ENCODE measurements at places on chromosomes 11 and 22. TPM values are rescaled to one million over a fixed set of nuclear protein-coding genes. Genes with fewer than 3 reads are reported as not detected.

Gene CARD18
- total RNA-seq, result not detected

Gene ENDOD1
- total RNA-seq, result 39.5 TPM

GRCh38 chr11:109320595-109320994 lies 101.4 kb upstream of the C11orf87 start:
- DNase-seq, result no peak

Gene TRIM29
- not detected for total RNA-seq

- DNase-seq, result no peak
Measured at GRCh38 chr11:92266806-92267205, 42.2 kb downstream of the FAT3 start.

Data from thyroid gland (tissue), 4 donors.